ENCODE measurements at places on chromosomes 13 and 19. TPM values are rescaled to one million over a fixed set of nuclear protein-coding genes. Genes with fewer than 3 reads are reported as not detected.

DNA sequence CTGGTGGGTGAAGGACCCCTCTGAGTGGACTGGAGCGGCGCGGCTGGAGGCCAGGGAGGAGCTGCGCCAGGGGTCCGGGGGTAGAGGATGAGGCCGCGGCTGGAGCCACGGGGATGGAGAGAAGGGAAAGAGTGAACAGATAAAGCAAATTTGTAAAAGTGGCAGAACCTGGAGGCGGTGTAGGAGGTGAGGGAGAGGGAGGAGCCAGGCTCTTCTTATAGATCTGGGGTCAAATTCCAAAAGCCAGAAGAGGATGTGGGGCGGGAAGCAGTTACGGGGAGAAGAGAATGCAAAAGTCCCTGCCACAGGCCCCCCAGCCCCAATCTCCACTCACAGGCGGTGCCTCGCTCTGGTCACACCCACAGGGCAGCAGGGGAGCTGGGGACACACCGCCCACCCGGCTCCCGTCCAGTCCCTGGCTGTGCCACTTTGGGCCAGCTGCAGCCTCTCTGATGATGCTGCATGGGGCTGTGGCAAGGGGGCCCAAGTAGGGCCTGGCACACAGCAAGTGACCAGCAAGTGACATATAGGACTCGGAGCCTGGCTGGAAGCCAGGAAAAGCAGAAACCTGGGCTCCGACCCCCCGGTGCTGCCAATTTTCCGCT lies 11.1 kb downstream of the LRRC4B start:
- H3K4me1 ChIP-seq, result peaks cover 19% of the 10 kb centered on the region

GRCh38 chr13:34933349-34933748 lies 8.7 kb upstream of the NBEA start:
- no peak overlapping the region for H3K27ac ChIP-seq
- H3K4me3 ChIP-seq, result no peak overlapping the region
- H3K36me3 ChIP-seq, result no peaks in the 10 kb centered on the region

Gene TMPRSS9
- not detected for total RNA-seq

Gene ZNF749
- total RNA-seq, result 18.0 TPM

Gene FGF22
- total RNA-seq, result 1.5 TPM

Gene CERS1
- 0.96 TPM for total RNA-seq

- peaks cover 23% of the 10 kb centered on the region for H3K4me1 ChIP-seq
- H3K27ac ChIP-seq, result no peak overlapping the region
- no peak overlapping the region for H3K4me3 ChIP-seq
Measured at GRCh38 chr19:42096255-42096837, 20.4 kb downstream of the ZNF574 start.

GRCh38 chr13:29674532-29674931 lies 79.0 kb upstream of the SLC7A1 start:
- no peak for DNase-seq
- H3K4me3 ChIP-seq, result no peak overlapping the region
- no peaks in the 10 kb centered on the region for H3K27me3 ChIP-seq
- H3K27ac ChIP-seq, result no peak overlapping the region
- H3K36me3 ChIP-seq, result no peaks in the 10 kb centered on the region
